ENCODE measurements at places on chromosomes 3 and 15.

DNA sequence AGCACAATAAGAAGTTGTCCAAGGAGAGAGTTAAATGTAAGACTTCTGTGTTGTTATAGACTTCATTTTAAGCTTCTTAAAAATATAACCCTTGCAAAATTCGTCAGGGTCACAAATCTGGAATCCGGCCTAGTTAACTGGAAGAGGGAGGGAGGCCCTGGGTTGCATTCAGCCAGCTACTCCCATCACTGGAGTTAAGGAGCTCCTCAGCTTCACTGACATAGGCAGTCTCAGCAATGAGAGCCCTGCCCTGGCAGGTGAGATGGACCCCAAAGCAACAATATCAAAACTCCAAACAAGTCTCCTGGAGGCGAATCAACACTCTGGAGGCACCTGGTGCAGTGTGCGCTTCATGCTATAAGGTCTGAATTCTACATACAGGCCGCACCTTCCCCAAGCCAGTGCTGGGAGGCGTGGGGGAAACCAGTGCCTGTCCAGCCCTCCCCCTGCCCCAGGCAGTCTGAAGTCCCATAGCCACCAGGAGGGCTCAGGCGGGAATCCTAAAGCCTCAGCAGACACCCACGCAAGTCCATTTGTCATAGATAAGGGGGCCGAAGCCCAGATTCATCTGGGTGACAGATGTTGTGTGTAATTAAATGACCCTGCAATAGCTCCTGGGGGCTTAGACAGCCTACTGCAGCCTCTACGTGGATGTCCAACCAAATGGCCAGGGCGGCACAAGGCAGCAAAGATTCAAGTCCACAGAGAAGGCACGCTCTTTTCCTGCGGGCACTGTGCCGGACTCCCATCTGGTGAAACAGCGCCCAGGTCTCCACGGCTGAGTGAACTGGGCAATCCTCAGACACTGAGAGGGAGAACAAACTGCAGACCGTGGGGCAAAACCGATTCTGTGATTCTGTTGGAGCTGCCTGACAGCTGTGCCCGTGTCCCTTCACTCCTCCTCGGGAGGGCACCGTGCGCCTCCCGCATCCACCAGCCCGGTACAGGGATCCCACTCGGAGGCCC is 64.9 kb downstream of the ATP10A start:
- no peak for DNase-seq

GRCh38 chr3:153246806-153247205 is 84.8 kb downstream of the RAP2B start:
- DNase-seq: no peak

GRCh38 chr15:47824147-47824546 is 106.8 kb downstream of the SEMA6D start:
- no peak for DNase-seq

- DNase-seq: no peak
Observed at GRCh38 chr3:178707311-178708031, 171.2 kb downstream of the KCNMB2 start.

DNA sequence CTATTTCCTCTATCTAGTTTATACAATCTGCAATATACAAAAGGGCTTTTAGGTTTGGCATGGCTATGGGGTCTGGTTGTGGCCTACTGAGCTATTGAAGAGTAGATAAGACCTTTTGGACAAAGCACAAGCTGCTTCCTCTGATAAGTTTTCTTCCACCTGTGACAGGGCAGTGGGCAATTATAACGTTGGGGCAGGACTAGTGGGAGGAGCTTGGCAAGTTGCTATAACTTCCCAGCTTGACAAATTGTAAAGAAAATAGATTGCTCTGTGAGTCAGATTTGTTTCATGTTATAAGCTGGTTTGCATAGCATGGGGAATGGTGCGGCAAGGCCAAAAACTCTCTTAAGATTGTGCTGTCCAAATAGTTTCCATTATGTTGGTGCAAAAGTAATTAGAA is 64.9 kb downstream of the SLC7A14 start:
- no peak for DNase-seq

DNA sequence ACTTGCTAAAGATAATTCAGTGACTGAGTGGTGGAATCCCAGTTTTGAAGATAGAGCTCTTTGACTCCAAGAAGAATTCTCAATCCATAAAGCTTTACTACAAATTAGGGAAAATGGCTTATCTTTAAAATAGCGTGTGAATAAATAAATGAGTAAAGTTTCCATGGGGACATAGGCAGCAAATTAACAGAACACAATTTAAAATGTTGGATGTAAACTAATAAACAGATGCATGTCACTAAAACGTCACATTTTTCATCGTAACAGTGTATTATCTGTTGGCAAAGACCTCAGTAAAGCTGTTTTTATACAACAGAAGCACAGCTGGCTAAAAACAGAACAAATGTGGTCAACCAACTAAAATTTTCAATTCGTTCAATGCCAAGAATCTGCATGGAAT is 913.9 kb upstream of the CFAP20DC start:
- DNase-seq: no peak

DNA sequence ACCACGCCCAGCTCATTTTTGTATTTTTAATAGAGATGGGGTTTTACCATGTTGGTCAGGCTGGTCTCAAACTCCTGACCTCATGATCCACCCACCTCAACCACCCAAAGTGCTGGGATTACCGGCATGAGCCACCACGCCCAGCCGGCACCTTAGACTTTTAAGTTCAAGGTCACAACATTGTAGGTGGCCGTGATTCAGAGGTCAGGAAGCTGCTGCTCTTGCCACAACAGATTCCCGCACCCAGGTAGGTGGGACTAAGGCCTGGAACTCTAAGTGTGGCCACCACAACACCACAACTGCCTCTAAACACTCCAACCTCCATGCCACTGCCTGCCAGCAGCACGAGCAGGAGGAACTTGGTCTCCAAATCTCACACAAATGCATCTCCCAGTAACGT is 196.8 kb downstream of the STT3B start:
- DNase-seq: no peak

- no peak for DNase-seq
Observed at GRCh38 chr3:52511509-52511908, 16.4 kb downstream of the STAB1 start.

- no peak for DNase-seq
Observed at GRCh38 chr15:90345857-90346256, 6.2 kb upstream of the ZNF774 start.

DNA sequence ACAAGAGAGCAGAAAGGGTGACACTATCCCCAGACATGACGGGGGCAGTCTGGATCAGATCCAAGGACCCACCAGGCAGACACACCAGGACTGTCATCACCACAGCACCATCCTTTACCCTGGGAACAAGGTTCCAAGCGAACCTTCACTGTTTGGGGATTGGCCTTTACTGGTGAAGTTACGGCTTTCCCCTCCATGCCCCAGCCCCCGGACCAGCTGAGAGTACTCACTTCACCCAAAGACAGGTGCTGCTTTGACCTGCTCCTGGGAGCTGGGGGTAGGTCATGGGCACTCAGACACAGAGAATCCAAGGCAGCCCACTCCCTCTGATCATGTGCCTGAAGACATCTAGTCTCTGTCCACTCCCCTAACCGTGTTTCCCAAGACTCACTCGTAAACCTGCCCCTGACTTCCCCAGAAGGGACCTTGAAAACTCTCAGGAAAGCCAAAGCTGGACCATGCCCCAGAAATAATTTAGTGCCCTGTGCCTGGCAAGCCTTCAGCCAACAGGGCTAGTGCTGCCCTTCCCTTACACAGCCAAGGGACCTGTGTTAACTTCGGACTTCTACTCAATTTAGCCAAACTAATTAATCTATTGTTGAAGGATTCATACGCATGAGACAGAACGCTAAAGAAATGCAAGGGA is 2.8 kb downstream of the RRP9 start:
- no peak for DNase-seq
